ENCODE measurements at places on chromosomes 7 and 10.

- DNase-seq, result no peak
Measured at GRCh38 chr10:12579954-12580858, 230.9 kb downstream of the CAMK1D start.

DNA sequence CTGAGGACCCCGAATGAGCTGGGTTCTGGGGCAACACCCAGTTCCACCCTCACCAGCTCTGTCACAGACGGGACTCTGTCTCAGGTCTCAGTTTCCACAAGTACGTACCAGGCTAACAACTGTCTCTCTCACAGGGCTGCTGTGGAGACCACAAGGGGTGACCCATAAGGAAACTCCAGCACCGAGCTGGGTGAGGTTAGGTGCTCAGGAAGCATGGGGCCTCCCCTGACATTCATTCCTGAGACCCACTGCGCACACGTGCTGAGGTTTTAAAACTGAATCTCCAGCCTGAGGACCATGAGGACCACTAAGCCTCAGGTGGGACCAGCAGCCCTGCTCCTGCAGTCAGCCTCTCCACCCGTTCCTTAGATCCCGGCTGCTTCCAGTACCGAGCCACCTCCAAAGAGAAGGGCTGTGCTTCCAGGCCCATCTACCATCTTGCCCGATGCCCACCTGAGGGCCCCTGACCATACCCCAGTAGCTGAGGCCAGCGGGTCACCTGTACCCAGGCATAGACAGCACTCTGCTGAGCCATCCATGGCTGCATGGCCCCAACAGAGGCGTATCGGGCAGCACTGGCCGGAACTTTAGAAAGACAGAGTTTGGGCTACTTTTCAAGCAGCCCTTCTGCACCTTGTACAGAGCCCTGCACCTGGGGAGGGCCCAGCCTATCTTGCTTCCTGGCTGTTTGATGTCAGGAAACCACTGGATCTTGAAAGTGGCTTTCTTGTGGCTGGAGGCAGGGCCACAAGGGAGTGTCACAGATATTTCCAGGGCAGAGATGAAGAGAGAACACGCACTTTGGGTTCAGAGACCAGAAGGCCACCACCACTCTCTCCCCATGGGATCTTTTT, 18.7 kb downstream of the HSPA12A start:
- no peak for DNase-seq

- DNase-seq, result no peak
Measured at GRCh38 chr10:72709041-72709440, 17.1 kb downstream of the MCU start.

- no peak for DNase-seq
Measured at GRCh38 chr10:3542185-3542611, 242.8 kb downstream of the KLF6 start.

DNA sequence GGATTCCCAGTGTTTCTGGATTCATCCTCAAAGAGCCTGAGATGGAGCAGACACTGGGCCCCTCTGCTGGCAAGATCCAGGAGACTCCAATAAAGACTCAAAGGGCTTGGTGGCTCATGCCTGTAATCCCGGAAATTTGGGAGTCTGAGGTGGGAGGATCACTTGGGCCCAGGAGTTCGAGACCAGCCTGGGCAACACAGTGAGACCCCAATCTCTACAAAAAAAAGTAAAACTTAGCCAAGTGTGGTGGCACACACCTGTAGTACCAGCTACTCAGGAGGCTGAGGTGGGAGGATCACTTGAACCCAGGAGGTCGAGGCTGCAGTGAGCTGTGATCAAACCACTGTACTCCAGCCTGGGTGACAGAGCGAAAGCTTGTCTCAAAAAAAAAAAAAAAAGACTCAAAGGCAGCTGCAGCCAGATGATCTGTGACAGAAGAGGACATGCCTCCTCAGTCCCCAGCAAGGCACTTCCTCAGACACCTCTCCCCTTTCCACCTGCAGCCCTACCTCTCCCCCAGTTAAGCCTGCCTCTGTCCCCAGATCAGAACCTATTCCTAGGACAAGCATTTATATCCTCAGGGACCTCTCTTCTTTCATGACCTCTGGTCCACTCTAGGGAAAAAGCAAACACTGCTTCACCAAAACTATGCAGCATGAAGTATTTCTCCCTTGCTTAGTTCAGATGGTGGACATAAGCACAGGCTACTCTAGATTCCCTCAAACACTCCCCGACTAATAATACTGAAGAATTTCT, 27.9 kb downstream of the PDLIM1 start:
- DNase-seq, result no peak

GRCh38 chr7:132024290-132024689, 467.9 kb upstream of the PODXL start:
- no peak for DNase-seq

DNA sequence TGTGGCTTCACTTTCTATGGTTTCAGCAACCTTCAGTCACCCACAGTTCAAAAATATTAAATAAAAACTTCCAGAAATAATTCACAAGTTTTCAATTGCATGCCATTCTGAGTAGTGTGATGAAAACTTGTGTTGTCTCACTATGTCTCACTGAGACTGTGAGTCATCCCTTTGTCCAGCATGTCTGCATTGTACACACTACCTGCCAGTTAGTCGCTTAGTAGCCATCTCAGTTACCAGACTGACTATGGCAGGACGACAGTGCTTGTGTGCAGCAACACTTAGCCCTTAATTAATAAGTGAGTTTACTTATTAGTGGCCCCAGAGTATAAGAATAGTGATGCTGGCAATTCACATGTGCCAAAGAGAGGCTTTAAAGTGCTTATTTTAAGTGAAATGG, 22.5 kb downstream of the CCDC186 start:
- no peak for DNase-seq

- DNase-seq, result no peak
Measured at GRCh38 chr10:28593811-28594210, 60.9 kb downstream of the WAC start.

- DNase-seq, result no peak
Measured at GRCh38 chr10:12010353-12010752, 32.3 kb downstream of the UPF2 start.
